T follicular helper cell (primary cell): ENCODE measurements at places on chromosomes 12 and 14.

GRCh38 chr12:704516-705242, 41.4 kb upstream of the NINJ2 start:
- DNase-seq: no peak

DNA sequence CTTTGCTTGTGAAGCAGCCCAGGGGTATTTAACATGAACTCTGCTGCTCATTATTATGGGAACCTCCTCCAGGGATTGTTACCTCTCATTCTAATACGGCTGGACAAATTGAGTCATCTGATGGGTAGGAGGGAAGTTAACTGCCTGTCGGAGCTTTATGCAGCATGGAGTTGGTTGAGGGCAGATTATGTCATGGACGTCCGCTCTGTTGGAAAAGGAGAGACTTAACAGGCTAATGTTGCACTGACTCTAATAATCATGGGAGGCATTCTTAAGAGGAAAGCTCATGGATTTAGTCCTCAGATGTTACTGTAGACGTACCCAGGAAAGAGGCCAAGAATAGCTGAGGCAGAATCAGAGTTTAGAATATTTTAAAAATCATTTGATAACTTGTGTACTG, 9.9 kb downstream of the POP5 start:
- no peak for DNase-seq

GRCh38 chr12:27521066-27521465, 2.9 kb upstream of the PPFIBP1 start:
- DNase-seq: no peak

DNA sequence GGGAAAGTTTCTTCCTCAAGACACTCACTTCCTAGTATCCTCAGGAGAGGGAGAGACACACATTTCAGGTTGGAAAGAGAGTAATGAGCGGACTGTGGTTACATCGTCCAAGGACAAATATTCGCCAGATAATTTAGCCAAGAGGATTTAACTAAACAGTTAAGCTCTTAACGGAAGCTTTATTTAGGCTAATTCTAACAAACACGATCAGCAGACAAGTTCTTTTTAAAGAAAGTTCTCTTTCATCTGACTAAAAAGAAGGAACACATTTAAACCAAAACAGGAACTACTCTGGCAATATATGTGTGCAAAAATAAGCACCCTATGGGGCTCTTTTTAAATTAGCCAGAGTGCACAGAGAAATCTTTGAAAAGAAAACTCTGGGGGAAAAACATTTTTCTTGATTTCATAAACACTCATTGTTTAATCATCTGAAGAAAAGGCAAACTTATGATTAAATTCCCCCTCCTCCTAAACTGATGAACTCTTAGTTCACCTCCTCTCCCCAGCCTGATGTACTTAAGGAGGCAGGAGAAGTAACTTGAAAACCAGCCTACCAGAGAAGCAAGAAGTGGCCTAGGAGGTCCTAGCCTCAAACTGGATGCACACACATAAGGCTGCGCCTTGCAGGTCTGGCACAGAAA, 13.3 kb upstream of the BTG1 start:
- no peak for DNase-seq

- no peak for DNase-seq
Measured at GRCh38 chr12:100823963-100824362, 29.4 kb downstream of the ANO4 start.
